Left lobe of liver (tissue), 2 donors: ENCODE measurements at places on chromosomes 3 and 15. TPM values are rescaled to one million over a fixed set of nuclear protein-coding genes. Genes with fewer than 3 reads are reported as not detected.

- no peak for DNase-seq
These were observed 25.3 kb downstream of the NPTN start for GRCh38 chr15:73607843-73608242.

DNA sequence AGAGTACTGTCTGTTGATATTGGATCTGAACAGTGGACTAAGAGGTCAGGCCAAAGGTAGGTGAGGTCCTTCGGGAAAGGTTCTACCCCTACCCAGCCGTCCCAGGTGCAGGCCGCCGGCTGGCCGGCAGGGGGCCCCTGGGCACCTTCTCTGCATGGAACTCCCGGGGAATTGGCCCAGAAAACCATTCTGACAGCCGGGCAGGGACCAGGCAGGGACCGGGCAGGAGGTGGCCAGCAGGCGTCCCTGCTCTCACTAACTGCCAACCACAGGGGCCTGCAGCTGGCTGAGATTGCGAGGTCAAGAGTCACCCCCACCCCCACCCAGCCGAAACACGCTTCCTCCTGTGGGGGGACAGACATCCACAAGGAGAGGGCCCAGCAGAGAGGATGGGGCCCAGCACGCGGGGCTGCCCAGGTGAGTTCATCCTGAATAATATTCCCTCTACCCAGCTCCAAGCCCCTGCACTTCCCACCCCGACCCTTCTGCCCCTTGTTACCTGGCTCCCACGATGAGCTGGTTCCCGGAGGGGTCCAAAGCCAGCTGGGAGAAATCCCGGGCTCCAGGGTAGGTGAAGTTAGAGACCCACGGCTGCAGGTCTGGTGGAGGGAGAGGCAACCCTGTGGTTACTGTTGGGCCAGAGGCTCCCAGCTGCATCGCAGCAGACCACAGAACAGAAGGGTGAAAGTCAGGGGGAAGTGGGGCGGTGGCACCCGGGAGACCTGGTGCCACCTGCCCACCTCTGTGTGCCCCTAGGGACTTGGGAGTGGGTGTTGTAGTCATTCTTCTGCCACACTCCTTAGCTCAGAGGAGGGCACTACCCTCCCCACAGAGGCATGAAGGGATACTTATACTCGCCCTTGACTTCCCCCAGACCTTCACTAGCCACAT is 84.4 kb downstream of the SEMA5B start:
- peak; percentile 90 for DNase-seq

GRCh38 chr15:52052066-52052935 is 33.3 kb downstream of the MAPK6 start:
- no peak for DNase-seq

CNTN6 gene
- total RNA-seq: not detected

SLC24A5 gene
- not detected for total RNA-seq

CYP19A1 gene
- not detected for total RNA-seq

- peak; percentile 42 for DNase-seq
These were observed 25.4 kb upstream of the SLC41A3 start for GRCh38 chr3:126109146-126109879.

DNA sequence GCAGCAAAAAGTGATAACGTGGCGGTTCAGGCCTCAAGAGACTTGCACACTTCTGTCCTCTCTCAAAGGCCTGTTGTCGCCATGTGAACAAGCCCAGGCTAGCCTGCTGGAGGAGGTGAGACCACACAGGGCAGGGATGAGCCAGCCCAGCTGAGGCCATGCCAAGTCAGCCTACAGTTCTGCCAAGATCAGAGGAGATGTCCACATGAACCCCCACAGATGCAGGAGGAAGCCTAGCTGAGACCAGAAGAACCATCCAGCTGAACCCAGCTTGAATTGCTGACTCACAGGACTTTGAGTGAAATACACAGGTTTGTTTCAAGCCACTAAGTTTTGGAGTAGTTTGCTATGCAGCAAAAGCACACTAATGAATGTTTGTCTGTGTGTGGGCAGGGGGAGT is 50.3 kb upstream of the SEC13 start:
- DNase-seq: no peak

DNA sequence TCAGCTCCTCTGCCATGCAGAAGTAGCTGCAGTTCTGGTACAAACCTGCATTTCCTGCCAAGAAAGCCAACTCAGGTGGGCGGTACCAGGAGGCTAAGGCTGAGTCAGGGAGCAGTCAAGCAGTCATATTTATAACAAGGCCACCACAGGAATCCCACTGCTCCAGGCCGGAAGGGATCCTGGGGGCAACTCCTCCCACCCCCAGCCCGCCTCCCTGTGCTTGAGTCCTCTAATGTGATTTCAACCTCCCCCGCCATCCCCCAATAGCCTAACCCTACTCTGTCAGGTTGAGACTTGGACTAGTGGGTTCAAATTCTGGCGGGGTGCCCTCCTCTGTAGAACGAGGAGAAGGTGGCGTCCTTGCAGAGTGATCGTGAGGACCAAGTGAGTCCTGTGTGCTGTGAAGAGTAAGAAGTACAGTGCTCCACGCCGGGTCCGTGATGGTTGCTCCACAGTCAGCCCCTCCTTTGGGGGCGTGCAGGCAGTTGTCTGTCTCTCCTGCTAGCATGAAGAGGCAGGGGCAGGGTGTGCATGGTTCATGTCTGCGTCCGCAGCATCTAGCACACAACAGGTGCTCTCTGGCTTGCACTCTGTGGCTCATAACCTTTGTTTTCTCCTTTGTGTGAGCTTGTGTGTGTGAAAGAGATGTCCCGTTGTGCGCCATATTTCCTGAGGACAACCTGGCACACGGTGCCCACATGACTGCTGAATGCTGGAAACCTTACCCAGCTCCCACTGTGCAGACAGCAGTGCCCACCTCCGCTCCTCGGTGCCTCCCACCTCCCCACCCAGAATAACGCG is 78.3 kb downstream of the SMAD6 start:
- DNase-seq: no peak

CCR3 gene
- not detected for total RNA-seq
